ENCODE measurements at places on chromosomes 1 and 21.

DNA sequence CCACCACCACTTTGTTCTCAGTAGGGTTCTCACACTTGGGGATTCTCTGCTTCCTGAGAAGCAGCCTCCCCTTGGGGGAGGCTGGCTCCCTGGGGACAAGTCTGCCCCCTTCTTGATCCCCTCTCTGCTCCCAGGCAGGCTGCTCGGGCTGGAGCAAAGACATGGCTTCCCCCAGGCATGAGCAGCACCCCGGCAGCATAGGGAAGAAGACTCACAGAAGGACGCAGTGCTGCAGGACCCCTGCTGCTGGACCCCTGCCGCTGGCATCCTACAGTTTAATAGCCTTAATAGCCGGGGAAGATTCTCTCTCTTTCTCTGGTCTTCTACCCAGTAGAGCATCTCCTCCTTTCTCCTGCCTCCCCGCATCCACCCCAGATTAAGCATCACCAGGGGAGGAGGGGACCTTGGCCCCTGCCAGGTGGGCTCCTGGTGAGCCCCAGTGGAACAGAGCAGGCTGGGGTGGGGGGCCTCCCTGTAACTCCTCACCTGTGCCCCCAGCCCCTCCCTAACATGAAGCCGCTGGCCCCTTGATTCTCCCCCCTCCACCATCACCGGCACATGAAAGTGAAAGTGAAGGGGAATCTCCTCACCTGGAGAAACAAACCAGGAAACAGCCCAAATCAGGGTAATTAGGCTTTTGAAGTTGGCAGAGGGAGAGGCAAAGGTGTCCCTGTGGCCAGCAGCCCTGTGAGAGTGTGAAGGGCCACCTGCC, 2.5 kb downstream of the WNT3A start:
- no peak for DNase-seq

GRCh38 chr1:39230261-39231190, 26.0 kb downstream of the MACF1 start:
- no peak for DNase-seq

- DNase-seq: no peak
Observed at GRCh38 chr1:10599194-10599861, 124.6 kb downstream of the PEX14 start.

DNA sequence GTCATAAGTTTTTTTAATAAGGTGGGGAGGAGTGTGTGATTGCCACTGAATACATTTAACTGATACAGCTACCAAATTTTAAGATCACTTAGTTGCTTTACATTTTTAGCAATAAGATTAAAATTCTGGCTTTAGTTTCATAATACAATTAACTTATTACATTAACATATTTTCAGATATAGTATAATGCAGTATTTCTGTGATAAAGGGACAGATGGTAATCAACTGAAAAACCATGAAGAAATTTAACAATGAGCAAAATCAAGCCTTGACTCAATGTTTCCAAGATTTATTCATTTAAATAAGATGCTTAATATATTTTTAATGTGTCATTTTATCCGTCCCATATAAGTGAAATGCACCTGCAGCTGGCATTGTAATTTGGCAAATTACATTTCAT, 4.0 kb downstream of the TOMM20 start:
- DNase-seq: no peak

GRCh38 chr1:229370601-229371021, 27.8 kb upstream of the CCSAP start:
- DNase-seq: no peak

- no peak for DNase-seq
Observed at GRCh38 chr1:208215393-208215792, 28.8 kb downstream of the PLXNA2 start.

GRCh38 chr1:100422065-100422464, 69.8 kb downstream of the CDC14A start:
- no peak for DNase-seq

- no peak for DNase-seq
Observed at GRCh38 chr21:21921410-21922232, 923.4 kb downstream of the NCAM2 start.

GRCh38 chr21:41640748-41641509, 125.9 kb downstream of the RIPK4 start:
- no peak for DNase-seq

GRCh38 chr1:199129247-199129646, 490.4 kb downstream of the PTPRC start:
- no peak for DNase-seq

GRCh38 chr1:178706432-178706831, 18.6 kb upstream of the RALGPS2 start:
- no peak for DNase-seq
